Progenitor cell of endocrine pancreas (in vitro differentiated cells): ENCODE measurements at places on chromosomes 12 and 14. TPM values are rescaled to one million over a fixed set of nuclear protein-coding genes. Genes with fewer than 3 reads are reported as not detected.
A peak's percentile ranks its signal among the peaks of the same experiment; 100 is the strongest.

DNA sequence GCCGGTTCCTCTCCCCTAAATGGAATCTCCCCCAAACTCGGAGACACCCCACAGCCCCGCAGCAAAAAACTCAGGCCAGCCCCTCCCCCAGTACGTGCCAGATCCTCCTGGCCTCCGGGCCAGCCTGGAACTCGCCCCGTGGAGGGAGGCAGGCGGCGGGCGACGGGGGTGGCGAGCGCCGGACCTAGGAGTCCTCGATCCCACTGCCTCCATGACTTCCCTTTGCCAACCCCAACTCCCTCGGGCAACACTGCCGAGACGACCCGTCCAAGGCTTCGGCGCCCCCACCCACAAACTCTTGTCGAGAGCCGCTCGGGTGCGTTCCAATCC lies 400 bp downstream of the ADCY6 start:
- no peak for DNase-seq
- H3K4me1 ChIP-seq = peaks cover 33% of the 10 kb centered on the region
- no peaks in the 10 kb centered on the region for H3K27me3 ChIP-seq
- H3K27ac ChIP-seq = peak overlapping the region; percentile 96
- peaks cover under 1% of the 10 kb centered on the region for H3K36me3 ChIP-seq

DNA sequence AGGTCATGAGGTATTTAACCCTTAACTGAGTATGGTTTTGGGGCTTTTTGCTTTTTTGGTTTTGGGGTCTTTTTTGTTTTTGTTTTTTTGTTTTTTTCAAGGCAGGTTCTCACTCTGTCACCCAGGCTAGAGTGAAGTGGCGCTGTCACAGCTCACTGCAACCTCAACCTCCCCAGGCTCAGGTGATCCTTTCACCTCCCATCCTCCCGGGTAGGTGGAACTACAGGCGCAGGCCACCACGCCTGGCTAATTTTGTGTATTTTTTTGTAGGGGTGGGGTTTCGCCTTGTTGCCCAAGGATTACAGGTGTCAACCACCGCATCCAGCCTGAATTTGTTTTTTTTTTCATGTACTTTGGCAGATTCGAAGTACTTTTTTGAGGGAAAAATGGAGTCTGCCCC lies 19.9 kb downstream of the RAP1B start:
- no peak overlapping the region for H3K27ac ChIP-seq
- no peak for DNase-seq
- no peaks in the 10 kb centered on the region for H3K27me3 ChIP-seq
- H3K36me3 ChIP-seq = peaks cover 28% of the 10 kb centered on the region

DNA sequence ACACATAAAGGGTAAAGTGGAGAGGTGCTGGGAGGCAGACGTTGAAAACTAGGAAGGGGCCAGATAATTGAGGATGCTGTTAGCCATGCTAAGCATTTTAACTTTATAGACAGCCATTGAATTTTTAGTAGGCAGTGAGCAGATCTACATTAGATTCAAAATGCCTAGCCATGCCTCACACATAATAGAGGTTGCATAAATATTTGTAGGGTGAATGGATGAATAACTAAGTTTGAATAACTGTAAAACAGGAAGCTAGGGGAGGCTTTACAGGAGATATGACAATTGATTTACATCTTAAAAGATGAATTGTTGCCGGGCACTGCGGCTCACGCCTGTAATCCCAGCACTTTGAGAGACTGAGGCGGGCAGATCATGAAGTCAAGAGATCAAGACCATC lies 12.3 kb upstream of the CCNT1 start:
- H3K27me3 ChIP-seq = no peaks in the 10 kb centered on the region
- no peak overlapping the region for H3K4me3 ChIP-seq
- no peak overlapping the region for H3K27ac ChIP-seq

- no peaks in the 10 kb centered on the region for H3K36me3 ChIP-seq
- H3K27me3 ChIP-seq = no peaks in the 10 kb centered on the region
- no peak overlapping the region for H3K4me3 ChIP-seq
- H3K4me1 ChIP-seq = no peaks in the 10 kb centered on the region
- no peak for DNase-seq
- no peak overlapping the region for H3K27ac ChIP-seq
Observed at GRCh38 chr12:17239874-17240273, 633.9 kb upstream of the LMO3 start.

DNA sequence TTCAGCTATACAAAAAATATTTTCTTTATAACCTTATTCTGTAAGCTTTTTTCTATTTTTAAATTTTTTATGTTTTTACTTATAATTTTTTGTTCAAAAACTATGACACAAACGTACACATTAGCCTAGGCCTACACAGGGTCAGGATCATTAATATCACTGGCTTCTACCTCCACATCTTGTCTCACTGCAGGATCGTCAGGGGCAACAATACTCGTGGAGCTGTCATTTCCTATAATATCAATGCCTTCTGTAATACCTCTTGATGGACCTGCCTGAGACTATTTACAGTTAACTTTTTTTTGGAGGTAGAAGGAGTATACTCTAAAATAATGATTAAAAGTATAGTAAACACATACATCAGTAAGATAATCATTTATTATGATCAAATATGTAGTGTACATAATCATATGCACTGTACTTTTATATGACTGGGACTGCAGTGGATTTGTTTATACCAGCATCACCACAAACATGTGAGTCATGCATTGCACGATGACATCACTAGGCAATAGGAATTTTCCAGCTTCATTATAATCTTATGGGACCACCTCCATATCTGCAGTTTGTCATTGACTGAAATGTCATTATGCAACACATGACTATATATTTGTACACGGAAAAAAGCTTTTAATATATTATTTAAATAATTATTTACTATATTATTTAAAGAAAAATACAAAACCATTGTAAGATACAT lies 18.5 kb upstream of the PMCH start:
- no peak overlapping the region for H3K27ac ChIP-seq
- DNase-seq = no peak
- H3K36me3 ChIP-seq = no peaks in the 10 kb centered on the region
- no peaks in the 10 kb centered on the region for H3K27me3 ChIP-seq
- H3K4me1 ChIP-seq = no peaks in the 10 kb centered on the region

- DNase-seq = no peak
- no peaks in the 10 kb centered on the region for H3K4me1 ChIP-seq
- H3K4me3 ChIP-seq = no peak overlapping the region
- H3K27ac ChIP-seq = no peak overlapping the region
- peaks cover 44% of the 10 kb centered on the region for H3K27me3 ChIP-seq
Observed at GRCh38 chr12:132477703-132478432, 12.1 kb upstream of the FBRSL1 start.

GRCh38 chr12:57852200-57852599 lies 5.7 kb upstream of the CTDSP2 start:
- H3K36me3 ChIP-seq = no peaks in the 10 kb centered on the region
- H3K27me3 ChIP-seq = peaks cover 25% of the 10 kb centered on the region
- peaks cover 15% of the 10 kb centered on the region for H3K4me1 ChIP-seq
- DNase-seq = no peak
- H3K4me3 ChIP-seq = peak overlapping the region; percentile 68
- no peak overlapping the region for H3K27ac ChIP-seq

DNA sequence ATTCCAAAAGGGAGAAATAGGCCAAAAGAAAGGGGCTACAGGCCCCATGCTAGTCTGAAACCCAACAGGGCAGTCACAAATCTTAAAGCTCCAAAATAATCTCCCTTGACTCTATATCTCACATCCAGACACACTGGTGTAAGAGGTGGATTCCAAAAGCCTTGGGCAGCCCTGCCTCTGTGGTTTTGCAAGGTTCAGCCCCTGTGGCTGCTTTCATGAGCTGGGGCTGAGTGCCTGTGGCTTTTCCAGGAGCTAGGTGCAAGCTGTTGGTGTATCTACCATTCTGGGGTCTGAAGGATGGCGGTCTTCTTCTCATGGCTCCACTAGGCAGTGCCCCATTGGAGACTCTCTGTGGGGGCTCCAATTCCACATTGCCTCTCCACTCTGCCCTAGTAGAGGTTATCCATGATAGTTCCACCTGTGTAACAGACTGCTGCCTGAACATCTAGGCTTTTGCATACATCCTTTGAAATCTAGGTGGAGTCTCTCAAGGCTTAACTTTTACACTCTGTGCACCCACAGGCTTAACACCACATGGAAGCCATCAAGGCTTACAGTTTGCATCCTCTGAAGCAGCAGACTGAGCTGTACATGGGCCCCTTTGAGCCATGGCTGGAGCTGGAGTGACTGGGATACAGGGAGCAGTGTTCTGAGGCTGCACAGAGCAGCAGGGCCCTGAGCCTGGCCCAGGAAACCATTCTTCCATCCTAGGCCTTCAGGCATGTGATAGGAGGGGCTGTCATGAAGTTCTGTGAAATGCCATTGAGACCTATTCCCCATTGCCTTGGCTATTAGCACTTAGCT lies 66.5 kb upstream of the ABCD2 start:
- no peak overlapping the region for H3K4me3 ChIP-seq
- no peaks in the 10 kb centered on the region for H3K27me3 ChIP-seq
- no peak for DNase-seq
- no peak overlapping the region for H3K27ac ChIP-seq

GRCh38 chr14:65170768-65171507 lies 68.6 kb upstream of the MAX start:
- H3K36me3 ChIP-seq = no peaks in the 10 kb centered on the region
- H3K27ac ChIP-seq = no peak overlapping the region
- H3K27me3 ChIP-seq = peaks cover 47% of the 10 kb centered on the region
- H3K4me1 ChIP-seq = peaks cover 1% of the 10 kb centered on the region
- DNase-seq = no peak

DNA sequence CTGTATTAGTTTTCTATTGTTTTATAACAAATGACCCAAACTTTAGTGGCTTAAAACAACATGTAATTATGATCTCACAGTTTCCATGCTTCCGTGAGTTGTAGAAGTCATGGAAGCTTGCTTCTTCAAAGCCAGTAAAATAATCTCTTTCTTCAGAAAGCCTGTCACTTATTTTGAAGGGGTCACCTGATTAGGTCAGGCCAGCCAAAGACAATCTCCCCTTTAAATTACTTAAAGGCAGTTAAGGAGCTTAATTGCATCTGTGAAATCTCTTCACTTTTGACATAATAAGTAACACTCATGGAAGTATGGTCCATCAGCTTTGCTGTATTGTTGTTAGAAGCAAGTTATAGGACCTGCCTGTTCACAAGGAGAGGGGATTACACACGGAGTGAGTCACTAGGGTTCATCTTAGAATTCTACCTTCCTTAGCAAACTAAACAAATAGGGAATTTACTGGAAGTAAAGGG lies 89.8 kb downstream of the FAR2 start:
- no peaks in the 10 kb centered on the region for H3K27me3 ChIP-seq
- H3K27ac ChIP-seq = no peak overlapping the region
- H3K4me1 ChIP-seq = peaks cover 13% of the 10 kb centered on the region
- no peak overlapping the region for H3K4me3 ChIP-seq
- no peak for DNase-seq

DNA sequence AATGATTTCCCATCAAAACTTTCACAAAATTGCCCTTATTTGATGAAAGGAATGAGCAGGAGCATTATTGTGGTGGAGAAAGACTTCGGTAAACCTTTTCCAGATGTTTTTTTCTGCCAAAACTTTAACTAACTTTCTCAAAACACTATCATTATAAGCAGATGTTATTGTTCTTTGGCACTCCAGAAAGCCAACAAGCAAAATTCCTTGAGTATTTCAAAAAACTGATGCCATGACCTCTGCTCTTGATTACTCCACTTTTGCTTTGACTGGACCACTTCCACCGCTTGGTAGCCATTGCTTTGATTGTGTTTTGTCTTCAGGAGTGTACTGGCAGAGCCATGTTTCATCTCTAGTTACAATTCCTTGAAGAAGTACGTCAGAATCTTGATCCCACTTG lies 29.7 kb upstream of the RAB21 start:
- no peaks in the 10 kb centered on the region for H3K4me1 ChIP-seq
- no peaks in the 10 kb centered on the region for H3K36me3 ChIP-seq
- H3K4me3 ChIP-seq = no peak overlapping the region
- DNase-seq = no peak
- H3K27me3 ChIP-seq = no peaks in the 10 kb centered on the region

DNA sequence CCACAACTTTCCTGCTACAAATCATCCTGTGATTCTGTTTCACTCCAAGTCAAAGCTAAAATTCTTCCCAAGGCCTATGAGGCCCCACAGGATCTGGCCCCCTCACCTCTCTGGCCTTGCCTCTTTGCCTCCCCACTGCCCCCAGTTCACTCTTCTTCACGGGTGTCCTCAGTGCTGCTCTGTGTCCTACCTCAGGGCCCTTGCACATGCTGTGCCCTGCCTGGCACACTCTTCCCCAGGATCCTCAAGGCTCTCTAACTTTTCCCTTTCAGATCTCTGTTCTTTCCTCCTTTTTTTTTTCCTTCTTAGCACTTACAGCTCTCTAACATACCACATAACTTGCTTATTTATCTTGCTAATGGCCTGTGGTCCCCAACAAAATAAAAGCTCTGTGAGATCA lies 29.2 kb downstream of the RASAL1 start:
- H3K4me3 ChIP-seq = no peak overlapping the region
- no peaks in the 10 kb centered on the region for H3K4me1 ChIP-seq
- H3K27me3 ChIP-seq = peaks cover 53% of the 10 kb centered on the region
- no peak for DNase-seq
- H3K36me3 ChIP-seq = no peaks in the 10 kb centered on the region

GRCh38 chr14:104863131-104863862 lies 1.8 kb upstream of the CEP170B start:
- DNase-seq = no peak
- H3K36me3 ChIP-seq = peaks cover 1% of the 10 kb centered on the region
- peak overlapping the region; percentile 87 for H3K4me3 ChIP-seq
- H3K4me1 ChIP-seq = peaks cover 10% of the 10 kb centered on the region
- no peaks in the 10 kb centered on the region for H3K27me3 ChIP-seq

DNA sequence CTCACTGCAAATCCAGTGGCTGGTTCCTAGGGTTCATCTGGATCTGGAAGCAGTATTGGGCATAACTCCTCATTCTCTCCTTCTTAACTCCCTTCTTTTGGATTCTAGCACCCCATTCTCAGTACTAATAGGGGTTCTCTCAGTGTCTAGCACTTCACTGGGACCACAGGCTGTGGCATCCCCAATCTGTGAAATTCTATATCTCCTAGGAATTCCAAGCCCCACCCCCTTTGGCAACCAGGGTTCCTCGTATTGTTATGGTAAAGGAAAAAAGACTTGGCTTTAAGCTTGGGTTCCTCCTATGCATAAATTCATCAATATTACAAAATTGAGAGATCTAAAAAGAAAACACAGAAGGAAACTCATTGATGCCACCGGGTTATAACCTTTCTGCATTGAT lies 45.0 kb upstream of the FBXO21 start:
- H3K4me1 ChIP-seq = no peaks in the 10 kb centered on the region
- peaks cover 13% of the 10 kb centered on the region for H3K27me3 ChIP-seq
- H3K27ac ChIP-seq = no peak overlapping the region
- H3K36me3 ChIP-seq = no peaks in the 10 kb centered on the region

GRCh38 chr12:82359115-82359478 lies 768 bp downstream of the METTL25 start:
- H3K36me3 ChIP-seq = peaks cover 18% of the 10 kb centered on the region
- no peaks in the 10 kb centered on the region for H3K27me3 ChIP-seq
- H3K4me3 ChIP-seq = peak overlapping the region; percentile 100
- peaks cover 18% of the 10 kb centered on the region for H3K4me1 ChIP-seq
- DNase-seq = no peak
- peak overlapping the region; percentile 100 for H3K27ac ChIP-seq

GRCh38 chr12:96219700-96220206 lies 25.6 kb downstream of the ELK3 start:
- H3K36me3 ChIP-seq = no peaks in the 10 kb centered on the region
- DNase-seq = no peak
- H3K27me3 ChIP-seq = no peaks in the 10 kb centered on the region
- no peak overlapping the region for H3K4me3 ChIP-seq
- H3K4me1 ChIP-seq = peaks cover 2% of the 10 kb centered on the region

Gene APOLD1
- 5.3 and 5.4 TPM in 2 replicates for total RNA-seq

Gene AKAP5
- total RNA-seq = 1.1 and 1.6 TPM in 2 replicates

Gene PRICKLE1
- 43.2 and 53.5 TPM in 2 replicates for total RNA-seq

Gene GPR162
- 5.5 and 6.3 TPM in 2 replicates for total RNA-seq

Gene CLEC7A
- not detected in 2 replicates for total RNA-seq

Gene ANG
- 8.0 and 8.3 TPM in 2 replicates for total RNA-seq

Gene GUCY2C
- 1.2 and 1.7 TPM in 2 replicates for total RNA-seq

Gene CISTR
- total RNA-seq = 0.58 TPM in 1 of 2 replicates, not detected in the other

Gene APOF
- total RNA-seq = not detected in 2 replicates
